HAP-1 (cell line): ENCODE measurements at places on chromosomes 11 and 22.

DNA sequence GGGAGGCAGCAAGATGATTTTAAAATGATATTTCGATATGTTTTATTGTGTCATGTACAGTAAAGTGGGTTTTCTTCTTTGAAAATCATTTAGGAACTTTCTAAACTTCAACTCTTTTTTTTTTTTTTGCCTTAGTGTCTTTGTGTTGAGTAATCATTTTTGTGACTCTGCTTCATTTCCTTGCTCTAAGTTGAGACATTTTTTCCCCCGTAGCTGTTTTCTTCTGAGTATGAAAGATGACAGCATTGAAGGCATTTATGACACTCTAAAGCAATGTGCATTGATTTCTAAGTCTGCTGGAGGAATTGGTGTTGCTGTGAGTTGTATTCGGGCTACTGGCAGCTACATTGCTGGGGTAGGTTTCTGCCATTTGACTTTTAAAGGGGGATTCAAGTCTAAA is 23.5 kb downstream of the RRM1 start:
- no peak for DNase-seq

DNA sequence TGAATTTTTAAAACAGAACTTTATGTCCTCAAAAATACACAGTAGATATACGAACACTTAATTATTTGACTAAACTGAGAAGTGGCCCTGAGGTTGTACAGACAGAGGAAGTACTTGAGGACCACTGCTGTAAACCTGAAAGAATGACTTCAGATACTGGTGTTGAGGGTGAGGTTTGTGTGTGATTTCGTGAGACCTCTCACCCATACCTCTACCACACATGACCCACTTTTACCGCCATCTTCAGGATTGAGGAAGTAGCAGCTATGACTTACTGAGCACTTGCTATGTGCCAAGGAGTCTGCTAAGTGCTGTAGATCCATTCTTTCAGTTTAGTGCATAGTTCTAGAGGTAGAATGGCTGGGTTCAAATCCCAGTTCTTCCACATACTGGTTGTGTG is 21.9 kb downstream of the MMP13 start:
- no peak for DNase-seq

DNA sequence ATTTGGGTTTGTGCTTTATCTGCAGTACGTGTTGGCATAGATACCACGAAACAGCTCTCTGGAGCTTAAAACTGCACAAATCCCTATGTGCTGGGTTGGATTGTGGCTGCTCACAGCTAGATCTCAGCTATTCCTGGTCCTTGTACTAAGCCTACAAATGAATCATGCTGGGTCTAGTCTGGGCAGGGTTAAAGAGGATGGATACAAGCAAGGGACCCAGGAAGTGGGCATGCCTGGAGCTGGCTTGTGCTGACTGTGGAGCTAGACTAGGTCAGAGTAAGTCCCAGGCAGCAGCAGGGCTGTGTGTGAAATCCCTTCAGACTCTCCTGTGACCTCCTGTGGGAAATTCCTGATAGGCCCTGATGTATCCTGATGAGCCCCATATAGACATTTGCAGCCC is 3.9 kb upstream of the E2F8 start:
- no peak for DNase-seq

DNA sequence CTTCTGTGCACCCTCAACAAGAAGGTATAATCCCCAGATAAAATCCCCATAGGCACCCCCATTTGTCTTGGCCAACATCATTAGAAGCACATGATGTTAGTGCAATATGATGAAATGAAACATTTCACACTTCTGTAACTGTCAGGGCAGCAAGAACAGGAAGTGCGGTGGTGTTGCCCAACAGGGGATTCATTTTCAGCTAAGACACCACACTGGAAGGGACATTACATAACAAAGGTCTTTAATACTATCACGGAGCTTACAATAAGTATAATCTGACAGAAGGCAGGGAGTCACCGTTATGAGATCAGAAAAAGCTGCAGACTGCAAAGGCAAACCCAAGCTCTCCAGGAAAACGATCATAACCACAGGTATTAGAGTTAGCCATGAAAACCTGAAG is 2.0 kb downstream of the OR52W1 start:
- peak; percentile 27 for DNase-seq

DNA sequence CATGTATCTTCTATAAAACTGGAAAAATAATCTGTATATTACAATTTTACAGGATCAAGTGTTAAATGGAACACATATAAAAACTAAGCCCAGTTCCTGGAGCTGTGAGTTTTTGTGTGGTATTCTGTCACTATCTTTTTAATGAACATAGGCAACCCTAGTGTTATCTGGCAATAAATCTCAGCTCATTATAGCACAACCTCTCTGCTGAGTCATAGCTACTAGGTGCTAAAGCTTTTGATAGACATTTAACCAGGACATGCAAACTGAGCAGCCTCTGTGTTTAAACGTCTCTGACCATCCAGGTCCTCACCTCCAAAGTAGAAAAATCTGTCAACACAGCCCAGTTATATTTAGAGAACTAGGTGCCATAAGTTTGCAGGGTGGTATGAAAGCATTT is 91.0 kb upstream of the CARD18 start:
- DNase-seq = no peak

DNA sequence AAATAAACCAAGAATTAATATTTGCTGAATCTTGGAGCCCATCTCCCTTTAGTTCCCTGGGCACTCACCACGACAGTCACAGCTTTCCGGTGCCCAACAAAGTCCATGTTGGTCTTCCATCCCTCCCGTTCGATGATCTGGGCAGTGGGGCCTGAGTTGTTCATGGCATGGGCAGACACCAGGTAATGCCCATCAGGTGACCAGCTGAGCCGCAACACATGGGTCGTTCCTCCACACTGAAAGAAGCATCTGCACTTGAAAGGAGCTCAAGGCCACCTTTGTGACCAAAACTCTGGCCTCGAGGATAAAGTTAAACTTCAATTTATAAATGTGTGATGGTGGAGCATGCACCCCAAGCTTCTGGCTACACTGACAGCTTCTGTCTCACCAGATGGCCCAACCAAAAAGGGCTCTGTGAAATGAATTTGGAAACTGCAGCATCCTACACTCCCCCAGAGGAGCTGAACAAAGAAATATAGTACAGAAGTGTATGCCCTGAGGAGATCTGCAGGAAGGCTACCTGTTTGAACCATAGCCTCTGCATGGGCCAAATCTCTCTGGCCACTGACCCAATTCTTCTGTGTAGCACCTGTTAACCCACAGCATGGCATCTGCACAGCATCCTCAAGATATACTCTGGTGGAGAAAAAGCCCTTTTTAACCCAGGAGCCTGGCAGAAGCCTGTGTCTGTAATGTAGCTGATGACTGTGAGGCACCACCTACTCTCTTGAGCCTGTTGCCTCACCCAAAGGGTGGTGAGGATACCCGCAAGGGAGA is 37.1 kb downstream of the HIRA start:
- no peak for DNase-seq

DNA sequence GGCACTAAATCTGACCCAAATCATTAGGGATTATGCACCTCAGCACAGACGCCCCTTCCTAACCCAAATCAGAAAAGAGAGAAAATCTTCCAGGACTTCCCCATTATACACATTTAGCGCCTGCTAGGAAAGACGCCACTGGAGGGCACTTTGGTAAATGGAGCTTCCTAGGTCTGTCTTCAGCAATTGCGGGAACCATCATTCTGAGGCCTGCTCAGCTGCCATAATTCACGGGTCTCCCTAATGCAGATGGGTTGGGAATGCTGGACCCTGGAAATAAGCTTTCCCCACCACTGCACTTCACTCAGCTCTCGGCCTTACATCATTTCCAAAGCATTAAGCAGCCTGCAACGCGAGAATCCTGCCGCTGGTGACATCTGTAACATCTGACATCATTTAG is 86.2 kb upstream of the OPCML start:
- no peak for DNase-seq

DNA sequence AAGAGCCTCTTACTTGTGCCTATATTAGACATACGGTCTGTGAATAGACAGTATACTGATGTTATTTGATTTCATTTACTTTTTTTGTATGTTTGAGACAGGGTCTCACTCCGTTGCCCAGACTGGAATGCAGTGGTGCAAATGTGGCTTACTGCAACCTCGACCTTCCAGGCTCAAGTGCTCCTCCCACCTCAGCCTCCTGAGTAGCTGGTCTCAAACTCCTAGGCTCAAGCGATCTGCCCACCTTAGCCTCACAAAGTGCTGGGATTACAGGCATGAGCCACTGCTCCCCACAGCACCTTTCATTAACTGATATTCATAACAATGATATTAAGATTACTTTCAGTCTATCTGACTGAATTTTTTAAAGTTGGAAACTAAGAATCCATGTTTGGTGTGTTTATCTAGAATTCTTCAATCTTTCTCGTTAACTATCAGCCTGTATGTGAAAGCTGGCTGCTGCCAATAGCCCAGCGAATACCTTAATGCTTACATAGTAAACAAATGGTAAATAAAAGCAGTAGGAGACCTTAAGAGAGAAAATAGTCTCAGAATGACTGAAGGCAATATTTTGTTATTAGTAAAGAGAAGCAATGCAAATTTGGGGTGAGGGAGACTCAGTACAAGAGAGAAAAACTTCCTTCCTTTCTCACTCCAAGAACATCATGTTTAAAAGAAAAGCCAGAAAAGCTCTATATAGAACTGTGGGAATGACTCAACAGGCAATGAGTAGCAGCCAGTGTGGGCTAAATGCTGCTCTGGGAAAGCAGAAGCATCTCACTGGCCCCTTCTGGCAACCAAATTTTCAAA is 101.9 kb downstream of the MRTFA start:
- DNase-seq = peak; percentile 53

DNA sequence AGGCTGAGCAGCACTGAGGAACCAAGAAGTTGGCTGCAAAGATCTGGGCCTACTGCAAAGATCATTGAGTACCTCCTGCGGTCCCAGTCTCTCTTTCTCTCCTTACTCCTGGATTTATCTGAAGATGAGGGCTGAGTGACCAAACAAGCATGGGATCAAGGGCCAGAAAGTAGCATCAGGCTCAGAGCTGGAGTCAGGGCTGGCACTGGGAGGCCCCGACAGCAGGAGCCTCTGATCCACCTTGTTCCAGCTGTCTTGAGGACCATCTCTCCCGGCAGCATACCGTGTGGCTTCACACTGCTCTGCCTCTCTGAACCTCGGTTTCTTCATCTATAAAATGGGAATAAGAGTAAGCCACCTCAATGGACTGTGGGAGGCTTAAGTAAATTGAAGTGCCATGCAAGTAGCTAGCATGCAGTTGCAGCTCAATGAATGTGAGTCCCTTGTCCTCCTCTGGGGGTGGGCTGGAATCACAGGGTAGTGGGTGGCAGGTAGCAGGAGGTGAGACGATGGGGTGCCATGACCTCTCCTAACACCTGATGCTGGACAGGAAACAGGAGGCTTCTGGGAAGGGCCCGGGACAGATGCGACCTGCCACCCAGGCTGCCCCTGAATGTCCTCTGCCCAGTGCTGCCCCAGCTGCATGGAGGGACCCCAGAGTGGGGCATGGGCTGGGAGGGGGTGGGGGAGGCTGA is 52.5 kb upstream of the PRDM11 start:
- DNase-seq = no peak

GRCh38 chr11:32090545-32091370 is at the start of gene RCN1:
RCN1 (plus strand) TSS chr11:32091074; CDS start chr11:32091197, 123 bp downstream.
- peak; percentile 87 for DNase-seq

- DNase-seq = no peak
Measured at GRCh38 chr11:123143476-123143875, 51.6 kb downstream of the CLMP start.

DNA sequence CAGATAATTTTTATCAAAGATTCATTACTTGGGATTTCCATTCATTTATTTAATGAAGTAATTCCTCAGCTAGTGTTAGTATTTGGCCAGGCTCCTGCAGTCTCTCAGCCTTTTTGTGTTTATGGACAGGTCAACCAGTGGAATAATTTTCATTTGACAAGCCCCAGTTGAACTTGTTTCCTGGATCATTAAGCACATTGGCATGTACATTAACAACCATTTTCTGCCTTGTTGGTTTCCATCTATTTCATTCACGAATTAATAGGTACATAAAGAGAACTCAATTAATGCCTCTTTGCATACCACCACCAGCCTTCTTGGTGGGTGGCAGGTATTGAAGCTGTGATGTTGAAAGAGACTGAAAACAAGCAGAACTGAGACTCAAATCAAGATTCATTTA is 745.2 kb downstream of the KCNA4 start:
- DNase-seq = no peak
